Omental fat pad (tissue), 4 donors: ENCODE measurements at places on chromosomes 11 and 22. TPM values are rescaled to one million over a fixed set of nuclear protein-coding genes. Genes with fewer than 3 reads are reported as not detected.

DNA sequence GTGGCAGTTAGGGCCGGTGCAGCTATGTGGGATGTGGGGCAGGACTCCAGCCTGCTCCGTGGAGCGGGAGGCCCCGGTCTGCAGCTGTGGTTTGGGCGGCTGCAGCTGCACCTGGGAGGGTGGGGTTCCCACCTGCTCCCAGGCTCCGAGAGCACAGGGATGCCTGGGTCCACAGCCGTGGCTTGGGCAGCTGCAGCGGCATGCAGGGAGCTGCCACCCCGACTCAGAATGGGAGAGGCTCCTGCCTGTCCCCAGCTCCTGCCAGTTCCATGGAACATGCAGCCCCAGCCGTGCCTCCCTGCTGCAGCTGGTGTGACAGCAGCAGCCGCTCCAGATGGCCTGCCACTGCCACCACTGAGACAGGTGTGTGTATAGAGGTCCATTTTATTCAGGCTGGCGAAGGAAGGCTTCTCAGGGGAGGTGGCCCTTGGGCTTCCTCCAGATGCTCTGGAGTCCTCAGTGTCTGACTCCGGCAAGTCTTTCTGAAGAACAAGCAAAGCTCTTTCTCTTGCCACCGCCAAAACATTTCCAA is 21.8 kb upstream of the UPK3A start:
- no peak for DNase-seq

DNA sequence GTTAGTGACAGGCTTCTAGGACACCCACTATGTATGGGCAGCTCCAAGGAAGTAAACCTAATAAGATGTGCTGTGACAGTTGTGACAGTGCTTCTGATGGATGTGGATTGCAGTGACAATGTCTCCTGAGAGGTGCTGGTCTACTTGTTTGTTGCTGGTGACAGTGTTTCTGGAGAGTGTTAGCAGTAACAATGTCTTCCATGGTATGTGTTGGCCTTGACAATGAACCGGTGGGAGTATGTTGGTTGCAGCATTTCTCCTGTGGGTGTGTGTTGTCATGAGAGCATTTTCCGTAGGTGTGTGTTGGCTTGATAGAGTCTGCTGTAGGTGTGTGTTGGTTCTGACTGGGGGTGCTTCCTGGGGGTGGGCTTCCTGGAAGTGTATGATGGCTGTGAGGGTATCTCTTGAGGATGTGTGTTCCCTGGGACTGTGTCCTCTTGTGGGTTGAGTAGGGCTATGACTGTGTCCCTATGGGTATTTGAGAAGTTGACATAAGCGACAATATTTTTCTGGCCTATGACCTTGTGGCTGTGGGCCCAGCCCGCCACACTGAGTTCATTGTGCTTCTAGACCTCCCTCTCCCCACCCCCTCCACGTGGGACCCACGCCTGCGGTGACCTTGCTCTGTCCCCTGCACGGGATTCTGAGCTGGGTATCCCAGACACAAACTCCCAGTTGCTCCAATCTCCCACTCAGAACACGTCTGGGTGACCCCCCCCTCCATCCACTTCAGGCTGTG is 1.2 kb downstream of the DCHS1 start:
- no peak for DNase-seq

DNA sequence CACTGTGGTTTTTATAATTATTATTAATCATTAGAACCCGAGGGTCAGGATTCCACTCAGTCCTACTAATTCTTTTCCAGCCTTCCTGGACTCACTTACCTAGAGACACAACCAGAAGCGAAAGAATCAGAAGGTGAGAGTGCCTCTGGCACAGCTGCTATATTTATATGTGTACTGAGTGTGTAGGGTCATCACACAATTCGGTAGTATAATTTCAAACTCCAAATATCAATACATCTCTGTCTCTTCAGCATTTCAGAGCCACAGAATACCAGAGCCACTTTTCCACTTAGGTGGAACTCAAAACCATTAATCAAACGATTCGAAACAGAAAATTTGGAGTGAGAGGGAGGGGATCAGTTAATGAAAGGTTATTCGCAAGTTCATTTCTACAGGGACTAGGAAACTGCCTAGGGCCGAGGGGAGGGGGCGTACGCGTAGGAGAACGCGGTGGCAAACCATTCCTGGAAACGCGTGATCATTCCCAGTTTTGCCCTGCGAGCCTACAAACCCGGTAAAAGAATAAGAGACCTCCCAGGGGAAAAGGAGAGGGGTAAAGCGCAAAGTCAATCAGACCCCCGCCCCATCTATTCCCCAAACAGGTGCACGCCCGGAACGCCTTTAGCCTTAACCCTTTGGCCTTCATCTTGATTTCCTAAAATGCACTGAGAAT is 5.4 kb downstream of the BSX start:
- no peak for DNase-seq

DNA sequence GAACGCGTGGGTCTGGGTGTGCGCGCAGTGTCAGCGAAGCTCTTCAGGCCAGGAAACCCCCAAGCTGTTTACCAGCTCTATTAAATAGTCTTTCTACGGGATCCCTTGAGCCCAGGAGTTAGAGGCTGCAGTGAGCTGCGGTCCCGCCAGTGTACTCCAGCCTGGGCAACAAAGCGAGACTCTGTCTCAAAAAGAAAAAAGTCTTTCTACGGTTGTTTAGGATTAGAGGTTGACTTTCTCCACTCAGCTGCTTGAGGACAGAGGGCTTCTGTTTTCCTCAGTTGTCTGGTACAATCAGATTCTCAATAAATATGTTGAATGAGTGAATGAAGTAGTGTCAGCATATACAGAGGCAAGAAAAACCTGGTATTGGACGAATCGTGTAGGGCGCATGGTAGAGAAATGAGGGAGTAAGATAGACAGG is 619 bp downstream of the SART1 start:
- DNase-seq = no peak

DNA sequence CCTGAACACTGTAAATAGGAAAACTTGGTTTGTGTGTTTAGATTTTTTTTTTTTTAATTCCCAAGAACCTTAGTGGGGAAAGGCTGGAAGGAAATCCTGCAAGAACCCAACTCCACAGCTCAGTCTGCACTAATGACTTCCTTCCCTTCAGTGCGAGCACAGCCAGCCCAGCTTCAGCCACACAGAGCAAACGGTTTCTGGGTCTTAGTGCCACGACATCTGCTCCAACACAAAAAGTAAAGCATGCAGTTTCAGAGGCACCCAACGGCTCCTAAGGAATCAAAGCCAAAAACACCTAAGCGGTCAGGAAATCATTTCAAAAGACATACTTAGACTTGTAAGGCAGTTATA is 236.1 kb downstream of the TTC28 start:
- DNase-seq = no peak

The VSIG10L2 gene
- not detected for total RNA-seq

The RTN4R gene
- 0.25 TPM for total RNA-seq

The IFITM10 gene
- 2.3 TPM for total RNA-seq

The PATE2 gene
- not detected for total RNA-seq

The C1QTNF4 gene
- total RNA-seq = 3.6 TPM

The TYR gene
- total RNA-seq = not detected
